ENCODE measurements at places on chromosomes 6 and 20.

- no peak for DNase-seq
Measured at GRCh38 chr6:13261464-13261994, 66.8 kb downstream of the TBC1D7 start.

DNA sequence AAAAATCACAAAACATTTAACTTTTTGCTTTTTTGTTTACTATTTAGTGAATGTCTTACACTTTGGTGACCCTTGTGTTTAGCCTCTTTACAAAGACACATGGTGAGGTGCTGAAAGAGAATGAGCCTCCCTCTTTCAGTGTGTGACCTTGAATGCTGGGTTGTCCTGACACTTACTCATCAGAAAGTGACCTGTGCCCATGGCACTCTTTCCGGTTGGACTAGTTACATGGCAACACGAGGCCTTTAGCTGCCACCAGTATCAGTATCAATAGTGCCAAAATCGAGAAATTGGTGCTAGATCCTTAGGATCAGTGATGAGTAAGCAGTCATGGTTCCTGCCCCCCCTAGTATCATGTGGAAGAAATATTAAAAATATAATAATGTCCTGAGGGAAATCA is 1.7 kb upstream of the RPL7L1 start:
- DNase-seq = no peak

DNA sequence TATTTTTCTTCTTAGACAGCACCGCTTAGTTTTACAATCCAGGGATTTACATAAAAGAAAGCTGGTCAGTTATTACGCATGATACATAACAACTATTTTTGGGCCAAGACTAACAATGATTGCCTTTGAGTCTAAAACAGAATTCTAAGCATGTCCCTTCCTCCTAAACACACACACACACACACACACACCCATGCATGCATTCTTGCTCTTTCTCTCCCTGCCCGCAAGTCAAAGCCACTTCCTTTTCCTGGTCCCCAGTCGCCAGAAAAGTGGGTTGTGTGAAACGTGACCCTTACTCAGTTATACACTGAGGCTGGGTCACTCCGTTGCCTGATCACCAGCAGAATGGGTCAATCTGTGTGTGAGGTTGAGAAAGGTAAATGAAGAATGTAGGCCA is 31.4 kb downstream of the FYN start:
- no peak for DNase-seq

- DNase-seq = no peak
Measured at GRCh38 chr6:1039191-1039590, 272.7 kb upstream of the FOXQ1 start.

DNA sequence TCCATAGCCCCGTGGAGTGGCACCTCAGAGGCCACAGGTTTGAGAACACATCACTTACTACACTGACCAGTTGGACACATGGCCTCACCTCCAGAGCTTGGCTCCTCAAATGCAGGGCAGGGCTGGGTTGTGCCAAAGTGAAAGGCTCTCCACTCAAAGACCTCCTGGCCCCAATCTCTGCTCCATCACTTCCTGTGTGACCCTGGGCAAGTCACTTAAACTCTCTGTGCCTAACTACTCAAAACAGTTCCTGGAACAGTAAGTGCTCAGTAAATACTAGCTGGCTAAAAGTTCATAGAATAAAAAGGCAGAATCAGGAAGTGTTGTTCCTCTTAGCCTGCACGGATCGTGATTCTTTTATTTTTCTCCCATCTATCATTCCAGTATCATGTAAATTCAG is 50.2 kb downstream of the AGPAT4 start:
- no peak for DNase-seq

GRCh38 chr6:134734312-134734869 is 215.5 kb downstream of the ALDH8A1 start:
- DNase-seq = no peak

GRCh38 chr6:11206576-11206975 is 25.9 kb downstream of the NEDD9 start:
- no peak for DNase-seq

GRCh38 chr20:42097741-42098140 is 479.6 kb upstream of the CHD6 start:
- DNase-seq = no peak

- DNase-seq = no peak
Measured at GRCh38 chr6:116298973-116299372, 19.2 kb upstream of the TSPYL1 start.

GRCh38 chr6:135750081-135750480 is 101.4 kb upstream of the PDE7B start:
- no peak for DNase-seq

- peak; percentile 69 for DNase-seq
Measured at GRCh38 chr6:30102970-30103871, 9.7 kb downstream of the TRIM31 start.

- DNase-seq = no peak
Measured at GRCh38 chr6:148179786-148180185, 162.9 kb upstream of the SASH1 start.

DNA sequence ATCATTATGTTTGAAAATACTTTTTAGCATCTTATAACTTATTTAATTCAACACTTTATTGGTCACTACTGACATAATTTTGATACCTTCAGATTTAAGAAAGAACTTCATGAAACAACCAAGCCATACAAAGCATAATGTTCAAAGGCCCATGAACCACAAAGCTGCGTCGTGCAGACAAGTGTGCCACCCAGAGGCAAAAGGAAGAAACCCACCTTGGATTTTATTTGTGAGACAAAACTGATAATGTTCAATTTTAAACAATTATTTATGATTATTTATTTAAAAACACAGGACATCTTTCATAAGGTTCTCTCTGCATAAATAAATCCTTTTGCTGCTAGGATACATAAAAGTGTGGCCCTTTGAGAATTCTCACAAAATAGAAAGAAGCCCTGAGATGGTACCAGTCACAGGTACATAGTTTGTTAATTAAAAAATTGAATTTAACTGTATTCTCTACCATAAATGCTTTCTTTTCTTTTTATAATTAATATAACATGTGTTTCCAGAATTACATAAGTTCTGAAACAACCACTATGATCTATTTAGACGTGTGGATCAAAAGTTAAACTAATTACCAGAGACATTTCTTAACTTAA is 143.7 kb downstream of the RALGAPA2 start:
- no peak for DNase-seq

DNA sequence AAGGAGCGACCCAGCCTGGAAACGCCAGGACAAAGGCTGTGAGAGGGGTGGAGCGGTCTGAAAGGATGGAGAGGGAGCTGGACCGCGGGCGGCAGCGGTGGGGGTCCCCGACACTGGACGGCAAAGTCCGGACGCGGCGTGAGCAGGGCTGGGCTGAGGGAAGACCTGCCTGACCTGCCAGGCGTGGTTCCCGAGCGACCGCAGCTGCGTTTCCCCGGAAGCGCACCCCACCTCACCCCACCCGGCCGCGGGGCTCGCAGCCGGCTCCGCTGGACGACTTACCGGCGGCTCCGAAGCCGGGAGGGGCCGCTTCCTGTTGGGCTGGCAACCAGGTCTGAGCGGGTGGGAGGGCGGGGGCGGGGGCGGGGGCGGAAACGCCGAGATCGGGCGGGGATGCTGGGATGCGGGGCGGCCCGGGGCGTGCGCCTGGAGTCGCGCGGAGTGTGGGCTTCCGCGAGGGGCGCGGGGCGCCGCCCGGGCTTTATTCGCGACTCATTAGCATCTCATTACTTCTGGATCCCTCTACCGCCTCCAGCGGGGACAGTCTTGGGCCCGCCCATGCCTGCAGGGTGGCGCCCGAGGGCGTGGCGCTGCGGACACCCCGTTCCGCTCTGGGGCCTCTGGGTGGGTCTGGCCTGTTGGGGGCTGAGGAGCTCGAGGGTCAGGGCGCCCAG is at the start of gene MICAL1:
MICAL1 (minus strand) TSS at position 336 of the 674 bp plus-strand sequence. CDS start 1,576 bp downstream, outside the sequence.
- no peak for DNase-seq

GRCh38 chr20:63166193-63167020 is 49.5 kb downstream of the YTHDF1 start:
- no peak for DNase-seq

DNA sequence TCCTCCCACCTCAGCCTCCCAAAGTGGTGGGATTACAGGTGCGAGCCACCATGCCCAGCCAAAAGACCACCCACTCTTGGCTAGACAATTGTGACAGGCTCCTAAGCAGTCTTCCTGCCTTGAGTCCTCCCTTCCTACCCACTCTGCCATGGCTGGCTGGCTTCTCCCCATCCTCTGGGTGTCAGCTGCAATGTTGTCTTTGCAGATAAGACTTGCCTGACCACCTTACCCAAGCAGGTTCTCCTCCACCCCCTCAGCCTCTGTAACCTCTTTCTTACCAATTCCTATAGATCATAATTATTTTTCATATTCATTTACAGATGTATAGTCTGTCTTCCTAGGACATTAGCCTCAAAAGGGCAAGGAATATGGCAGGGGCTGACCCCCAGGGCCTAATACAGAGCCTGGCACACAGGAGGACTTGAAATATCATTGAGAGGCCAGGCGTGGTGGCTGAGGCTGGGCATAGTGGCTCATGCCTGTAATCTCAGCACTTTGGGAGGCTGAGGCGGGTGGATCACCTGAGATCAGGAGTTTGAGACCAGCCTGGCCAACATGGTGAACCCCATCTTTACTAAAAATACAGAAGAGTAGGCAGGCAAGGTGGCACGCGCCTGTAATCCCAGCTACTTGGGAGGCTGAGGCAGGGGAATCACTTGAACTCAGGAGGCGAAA is 28.7 kb upstream of the SPAG4 start:
- no peak for DNase-seq

DNA sequence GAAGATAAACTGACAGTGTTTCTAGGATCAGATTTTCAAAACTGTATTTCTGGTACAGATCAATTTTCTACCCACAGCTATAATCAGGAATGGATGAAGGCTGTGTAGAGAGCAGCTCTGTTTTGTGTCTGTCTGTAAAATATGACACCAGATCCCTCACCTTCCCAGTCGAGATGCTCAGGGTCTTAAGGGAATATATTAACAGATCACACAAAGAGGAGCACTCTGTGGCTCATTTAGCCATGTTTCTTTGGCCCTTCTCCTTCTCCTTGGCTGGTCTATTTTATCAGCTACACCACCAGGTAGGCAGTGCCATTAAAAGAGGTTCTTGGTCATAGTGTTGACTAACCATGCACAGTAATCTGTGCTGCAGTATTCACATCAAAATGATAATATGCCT is 82.6 kb downstream of the PREP start:
- no peak for DNase-seq

DNA sequence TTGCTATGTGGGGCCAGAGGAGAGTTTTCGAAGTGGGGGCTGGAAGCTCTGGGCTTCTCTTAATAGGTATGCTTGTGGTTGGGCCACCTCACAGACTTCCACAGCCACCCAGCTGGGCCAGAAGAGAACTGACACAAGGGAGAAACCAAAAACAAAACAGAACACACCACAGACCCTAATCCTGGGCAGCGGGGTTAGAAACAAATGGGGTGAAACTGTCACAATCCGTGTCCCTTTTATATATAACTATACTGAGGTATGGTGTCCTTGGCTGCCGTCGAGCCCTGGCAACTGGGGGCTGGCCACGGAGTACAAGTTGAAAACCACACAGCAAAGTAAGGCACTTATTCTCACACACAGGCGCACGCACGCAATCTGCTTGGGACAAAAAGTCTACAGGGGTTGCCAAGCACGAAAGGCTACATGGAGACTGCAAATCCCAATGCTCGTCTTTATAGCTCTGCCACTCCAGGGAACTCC is 78.3 kb downstream of the TRAM2 start:
- DNase-seq = no peak

GRCh38 chr6:4612636-4613171 is 163.5 kb upstream of the CDYL start:
- no peak for DNase-seq

GRCh38 chr6:151413372-151414145 is 22.2 kb upstream of the ZBTB2 start:
- DNase-seq = no peak

DNA sequence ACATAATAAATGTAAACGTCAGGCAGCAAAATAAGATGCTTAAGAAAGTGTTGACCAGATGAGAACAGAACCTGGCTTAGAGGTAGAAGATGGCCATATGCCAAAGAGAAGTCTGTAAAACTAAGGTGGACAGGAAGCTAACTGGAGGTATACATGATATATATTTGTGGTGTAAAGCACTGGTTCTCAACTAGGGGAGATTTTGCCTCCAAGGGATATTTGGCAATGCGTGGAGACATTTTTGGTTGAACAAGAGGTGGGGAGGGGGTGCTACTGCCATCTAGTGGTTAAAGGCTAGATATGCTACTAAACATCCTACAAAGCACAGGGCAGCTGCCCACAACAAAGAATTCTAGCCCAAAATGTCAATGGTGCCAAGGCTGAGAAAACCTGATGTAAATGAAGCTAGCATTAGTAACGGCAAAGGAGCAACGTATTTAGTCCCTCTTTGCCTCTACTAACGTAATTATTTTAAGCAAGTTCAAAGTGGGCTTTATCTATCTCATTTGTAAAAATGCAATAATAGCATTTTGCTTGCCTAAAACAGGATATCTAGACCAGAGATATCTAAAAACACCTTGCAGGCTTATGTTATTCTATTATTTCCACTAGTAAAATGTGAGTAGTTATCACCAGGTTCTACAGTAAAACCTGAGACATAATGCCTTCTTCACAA is 182.6 kb downstream of the RNGTT start:
- peak; percentile 3 for DNase-seq

DNA sequence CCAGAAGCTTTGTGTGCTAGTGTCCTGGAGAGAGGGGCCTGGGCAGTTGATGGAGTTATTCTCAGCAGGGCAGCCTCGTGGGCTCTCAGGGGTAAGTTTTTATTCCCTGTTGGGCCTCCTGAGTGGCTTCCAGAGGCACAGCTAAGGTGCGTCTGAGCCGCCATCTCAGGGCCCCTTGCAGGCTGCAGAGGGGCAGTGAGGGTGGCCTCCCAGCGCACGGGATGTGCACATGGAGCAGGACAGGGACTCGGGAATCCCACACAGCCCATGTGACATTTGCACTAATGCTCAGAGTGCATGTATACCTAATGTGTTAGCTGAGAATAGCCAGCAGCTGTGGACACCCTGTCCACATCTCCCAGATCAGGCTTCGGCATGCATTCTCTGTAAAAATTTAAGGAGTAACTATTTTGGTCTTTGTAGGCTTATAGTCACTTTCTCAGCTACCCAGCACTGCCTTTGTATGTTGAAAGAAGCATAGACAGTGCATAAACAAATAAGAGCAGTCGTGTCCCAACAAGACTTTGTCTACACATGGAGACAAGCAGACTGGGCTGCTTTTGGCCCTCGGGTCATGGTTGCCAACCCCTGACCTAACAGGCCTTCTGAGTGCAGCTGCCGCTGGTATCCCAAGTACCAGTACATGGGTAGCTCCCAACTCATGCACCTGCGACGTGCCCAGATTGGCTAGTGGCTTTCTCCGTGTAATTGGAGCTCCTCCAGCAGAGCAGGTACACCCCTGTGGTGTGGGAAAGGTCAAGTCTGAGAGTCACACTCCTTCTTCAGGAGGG is 18.6 kb upstream of the CST9L start:
- DNase-seq = no peak

DNA sequence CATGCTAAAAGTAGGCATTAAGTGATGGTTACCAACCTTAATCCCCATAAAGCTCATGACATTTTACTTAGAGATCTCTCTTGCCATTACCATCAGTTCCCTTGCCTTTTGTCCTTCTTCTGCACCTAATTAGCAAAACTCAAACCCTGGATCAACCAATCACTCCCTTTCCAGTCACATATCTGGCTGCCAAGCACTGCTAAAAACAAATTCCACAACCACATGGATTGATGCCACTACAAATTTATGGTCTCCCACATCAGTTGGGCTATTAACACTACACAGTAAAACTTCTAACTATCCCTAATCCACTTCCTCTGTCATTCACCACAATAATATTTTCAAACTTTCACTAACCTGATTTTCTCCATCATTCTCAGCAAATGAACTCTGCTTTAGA is 54.3 kb upstream of the RNF146 start:
- no peak for DNase-seq

- no peak for DNase-seq
Measured at GRCh38 chr6:49453221-49453620, 9.8 kb downstream of the MMUT start.
